Nephron progenitor cell (in vitro differentiated cells): ENCODE measurements at places on chromosomes 7 and 10.

GRCh38 chr10:24272374-24272773, 63.4 kb downstream of the KIAA1217 start:
- no peak for DNase-seq

- DNase-seq, result peak; percentile 37
Measured at GRCh38 chr10:114548662-114549061, 109.4 kb downstream of the ABLIM1 start.

GRCh38 chr10:129530581-129530980, 63.5 kb downstream of the MGMT start:
- no peak for DNase-seq

- DNase-seq, result no peak
Measured at GRCh38 chr10:30589441-30589840, 40.1 kb downstream of the LYZL2 start.

DNA sequence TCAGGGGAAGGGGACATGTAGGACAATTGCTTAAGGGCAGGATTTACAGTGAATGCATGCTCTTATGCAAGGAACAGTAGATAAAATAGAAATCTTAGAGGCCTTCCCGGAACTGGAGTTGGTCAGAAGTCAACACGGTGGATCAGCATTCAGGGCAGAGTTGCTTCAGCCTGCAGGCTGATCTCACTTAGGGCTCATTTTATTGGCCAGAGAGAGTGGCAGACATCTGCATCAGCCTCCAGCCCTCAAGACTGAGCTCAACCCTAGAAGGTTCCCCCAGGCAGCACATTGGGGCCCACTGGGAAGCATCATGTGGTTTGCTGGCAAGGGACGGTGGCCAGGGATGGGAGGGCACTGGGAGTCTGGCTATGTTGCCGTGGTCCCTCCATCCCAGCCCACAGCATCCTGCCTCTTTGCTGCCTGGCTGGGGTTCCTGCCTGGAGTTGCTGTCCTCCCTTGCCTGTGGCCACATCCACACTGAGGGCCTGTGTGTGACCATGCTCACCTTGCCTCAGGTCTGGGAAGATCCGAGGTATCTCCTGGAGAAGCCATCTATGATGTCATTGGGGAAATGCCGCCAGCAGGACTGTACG, 13.0 kb downstream of the SCART1 start:
- DNase-seq, result no peak

- DNase-seq, result no peak
Measured at GRCh38 chr10:131188494-131188893, 123.0 kb downstream of the TCERG1L start.

GRCh38 chr10:18364987-18365775, 225.0 kb downstream of the CACNB2 start:
- DNase-seq, result no peak

DNA sequence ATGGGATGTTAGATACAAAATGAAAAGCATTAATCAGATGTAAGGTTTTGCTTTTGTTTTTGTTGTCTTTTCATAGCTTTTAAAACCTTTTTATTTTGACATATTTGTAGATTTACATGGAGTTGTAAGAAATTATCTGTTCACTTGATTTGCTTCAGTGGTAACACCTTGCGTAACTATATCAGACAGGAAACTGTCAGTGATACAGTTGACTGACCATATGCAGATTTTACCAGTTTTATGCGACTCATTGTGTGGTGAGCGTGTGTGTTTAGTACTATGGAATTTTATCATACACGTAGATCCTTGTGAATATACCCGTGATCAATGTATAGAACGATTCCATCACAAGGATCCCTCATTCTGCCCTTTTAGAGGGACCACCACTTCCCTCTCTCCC, 701.4 kb downstream of the SUGCT start:
- DNase-seq, result no peak

DNA sequence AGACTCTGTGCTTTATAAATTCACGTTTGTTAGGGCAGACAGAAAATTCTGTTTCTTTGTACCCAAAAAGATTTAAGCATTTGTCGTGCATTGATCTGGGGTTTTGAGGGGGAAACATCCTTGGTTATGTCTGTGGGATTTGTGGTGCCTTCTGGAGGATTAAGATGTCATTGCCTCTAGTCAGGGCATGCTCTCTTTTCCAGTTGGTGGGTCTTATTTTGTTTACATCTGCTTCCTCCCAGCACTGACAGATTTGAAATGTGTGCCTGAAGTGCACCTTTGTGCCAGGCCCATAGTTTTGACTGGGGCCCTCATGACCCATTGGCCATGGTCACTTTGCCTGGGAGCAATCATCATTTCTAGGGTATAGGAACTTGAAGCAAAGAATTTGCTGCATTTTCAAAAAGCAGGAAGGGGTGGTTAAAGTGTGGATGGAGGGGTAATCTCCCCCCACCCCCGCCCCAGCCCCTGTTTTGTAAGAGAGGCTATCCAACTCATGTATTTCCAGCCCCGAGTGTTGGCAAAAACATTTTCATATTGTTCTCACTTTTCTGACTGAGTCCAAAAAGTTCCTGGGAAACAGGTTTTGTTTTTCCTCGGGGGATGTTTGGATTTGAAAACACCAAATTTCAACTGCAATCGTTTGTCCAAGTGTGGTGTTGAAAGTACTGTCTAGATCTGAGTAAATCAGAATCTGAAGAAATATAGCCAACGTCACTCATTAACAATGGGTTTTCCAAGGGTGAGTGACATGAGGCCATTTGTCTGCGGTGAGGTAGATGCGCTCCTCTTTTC, 388.2 kb upstream of the GALNT17 start:
- DNase-seq, result no peak

- DNase-seq, result no peak
Measured at GRCh38 chr7:21076574-21076973, 289.9 kb upstream of the SP8 start.

- no peak for DNase-seq
Measured at GRCh38 chr7:131100357-131101054, 227.2 kb upstream of the MKLN1 start.

- DNase-seq, result no peak
Measured at GRCh38 chr10:94213001-94213530, 149.7 kb downstream of the NOC3L start.

DNA sequence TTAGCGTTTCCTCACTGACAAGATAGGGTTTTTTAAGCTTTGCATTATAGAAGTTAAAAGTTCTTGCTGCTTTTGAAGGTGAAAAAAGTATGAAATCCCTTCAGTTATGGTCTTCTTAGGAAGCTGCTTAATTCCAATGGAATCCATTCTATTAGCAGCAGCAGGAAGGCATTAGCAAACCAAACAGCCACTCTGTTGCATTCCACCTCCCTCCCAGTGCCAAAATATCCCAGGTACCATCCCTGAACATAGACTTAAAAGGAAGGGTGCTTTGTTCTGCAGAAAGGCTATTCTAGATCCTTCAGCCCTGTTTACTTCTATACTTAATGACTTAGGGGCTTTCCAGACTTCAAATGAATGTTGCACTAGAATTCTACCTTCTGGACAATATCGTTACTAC, 23.8 kb downstream of the ENO4 start:
- no peak for DNase-seq

DNA sequence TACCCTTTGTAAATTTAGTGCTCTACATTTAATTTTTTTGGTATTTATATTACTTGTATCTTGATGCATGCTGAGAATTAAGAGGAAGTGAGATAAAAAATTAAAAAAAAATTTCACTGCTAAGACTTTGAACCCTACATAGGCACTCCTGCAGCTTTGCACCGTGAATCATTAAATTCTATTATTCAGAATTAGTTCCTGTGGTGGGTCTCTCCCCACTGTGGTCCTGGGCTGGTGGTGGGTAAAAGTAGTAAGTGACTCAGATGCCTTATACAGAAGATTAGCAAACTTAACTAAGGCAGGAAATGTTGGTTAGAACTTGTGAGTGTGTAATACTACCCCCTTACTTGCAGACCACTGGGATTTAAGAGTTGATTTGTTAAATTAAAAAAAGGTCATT, 72.6 kb downstream of the AP3M1 start:
- DNase-seq, result no peak

GRCh38 chr7:112292162-112292561, 85.7 kb downstream of the ZNF277 start:
- no peak for DNase-seq

DNA sequence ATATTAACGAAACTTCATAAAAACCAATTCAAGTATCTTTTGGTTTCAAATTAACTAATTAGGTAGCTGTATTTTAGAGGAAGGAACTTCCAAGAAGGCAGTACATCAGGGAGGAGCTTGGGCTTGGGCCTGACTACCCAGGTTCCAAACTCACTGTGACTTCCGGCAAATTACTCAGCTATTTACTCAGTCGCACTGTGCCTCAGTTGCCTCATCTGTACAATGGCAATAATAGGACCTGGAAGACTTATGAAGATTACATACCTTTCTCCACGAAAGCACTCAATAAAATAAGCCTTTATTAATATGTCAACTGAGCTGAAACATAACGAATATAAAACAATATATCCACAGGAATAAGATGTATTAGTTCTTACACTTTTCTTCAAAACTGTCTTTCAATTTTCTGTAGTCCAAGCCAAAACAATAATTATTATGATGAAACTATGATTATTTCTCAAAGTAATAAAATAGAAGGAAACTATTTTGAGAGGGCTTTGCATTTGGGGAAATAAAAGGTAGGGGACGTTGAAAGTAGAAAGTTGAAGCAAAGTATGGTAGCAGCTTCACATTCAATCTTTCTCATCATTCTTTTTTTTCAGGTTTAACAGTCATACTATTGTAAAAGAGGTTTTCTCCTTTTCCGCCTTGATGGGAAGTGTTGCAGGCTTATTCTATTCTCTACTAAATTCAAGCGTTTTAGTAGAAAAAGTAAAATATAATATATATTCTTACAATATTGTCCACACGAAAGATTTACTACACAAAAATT, 10.5 kb upstream of the EBLN1 start:
- no peak for DNase-seq

DNA sequence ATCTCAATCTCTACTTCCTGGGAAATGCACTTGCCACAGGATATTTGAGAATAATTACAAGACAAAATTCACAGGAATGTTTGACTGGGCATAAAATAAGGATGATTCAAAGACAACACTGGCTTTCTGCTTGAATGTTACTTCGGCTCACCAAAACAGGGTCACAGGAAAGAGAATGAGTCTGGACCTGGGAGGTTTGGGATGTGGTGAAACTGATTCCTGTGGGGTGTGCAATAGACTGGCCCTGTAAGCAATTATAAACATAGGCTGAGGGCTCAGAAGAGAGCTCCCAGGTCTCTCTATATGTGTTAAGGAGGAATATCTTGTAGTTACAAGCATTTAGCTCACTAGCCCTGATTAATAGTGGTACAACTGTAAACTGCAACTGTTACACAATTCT, 613.9 kb upstream of the CELF2 start:
- DNase-seq, result no peak

DNA sequence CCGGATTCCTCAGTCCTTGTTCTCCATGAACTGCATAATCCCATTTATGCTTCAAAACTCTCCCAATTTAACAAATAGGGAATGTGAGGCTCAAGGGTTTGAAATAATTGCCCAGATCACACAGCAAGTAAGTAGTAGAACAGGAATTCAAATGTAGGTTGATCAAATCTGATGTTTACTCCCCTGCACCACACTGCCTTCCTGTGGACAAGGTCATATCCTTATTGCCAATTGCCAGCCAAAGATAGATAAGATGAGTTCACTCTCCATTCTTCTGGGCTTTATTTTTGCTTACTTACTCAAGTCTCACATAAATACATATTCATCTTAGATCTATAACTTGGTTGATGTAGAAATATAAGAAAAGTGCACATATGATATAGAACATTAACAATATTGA, 435.2 kb upstream of the ETV1 start:
- DNase-seq, result no peak

GRCh38 chr7:47730142-47730541, 148.2 kb upstream of the TNS3 start:
- no peak for DNase-seq

GRCh38 chr7:82051601-82052000, 281.8 kb upstream of the HGF start:
- DNase-seq, result no peak

DNA sequence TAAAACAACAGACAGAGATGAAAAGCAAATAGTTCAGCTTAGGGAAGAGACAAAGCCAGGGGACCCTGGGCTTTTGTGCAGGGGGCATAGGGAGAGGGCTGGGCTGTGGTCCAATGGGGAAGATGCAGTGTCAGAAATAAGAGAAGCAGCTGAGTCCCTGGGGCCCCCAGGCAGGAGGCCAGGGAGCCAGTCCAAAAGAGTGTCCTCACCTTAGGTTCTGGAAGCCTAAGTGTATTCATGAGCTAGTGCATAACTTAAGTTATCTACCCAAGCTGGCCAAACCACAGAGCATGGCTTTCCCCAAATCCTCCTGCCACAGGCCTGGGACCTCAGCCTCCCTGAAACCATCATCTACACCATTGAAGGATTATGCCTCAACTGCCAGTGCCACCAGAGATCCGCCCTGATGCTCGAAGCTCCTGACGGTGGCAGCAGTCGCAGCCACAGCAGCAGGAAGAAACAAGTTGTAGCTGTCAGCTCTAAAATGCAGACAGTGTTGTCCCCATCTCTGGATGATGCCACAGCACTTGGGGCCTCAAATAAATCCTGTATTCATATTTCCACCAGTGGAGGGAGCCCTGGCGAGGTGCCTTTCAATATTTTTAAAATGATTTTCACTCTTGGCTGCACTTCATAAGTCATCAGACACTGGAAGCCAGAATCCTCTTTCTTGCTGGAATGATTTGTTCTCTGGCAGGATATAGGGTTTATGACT, 574.6 kb downstream of the GRID1 start:
- no peak for DNase-seq

GRCh38 chr10:125201108-125201524, 40.8 kb upstream of the CTBP2 start:
- no peak for DNase-seq

- no peak for DNase-seq
Measured at GRCh38 chr7:18724318-18724717, 228.8 kb downstream of the HDAC9 start.

- no peak for DNase-seq
Measured at GRCh38 chr10:66642217-66642616, 283.6 kb upstream of the LRRTM3 start.

GRCh38 chr7:47335557-47336471, 246.1 kb downstream of the TNS3 start:
- no peak for DNase-seq

- no peak for DNase-seq
Measured at GRCh38 chr7:117066668-117067067, 113.4 kb downstream of the ST7 start.

- DNase-seq, result peak; percentile 22
Measured at GRCh38 chr10:105691811-105692210, 1050.7 kb downstream of the SORCS3 start.

DNA sequence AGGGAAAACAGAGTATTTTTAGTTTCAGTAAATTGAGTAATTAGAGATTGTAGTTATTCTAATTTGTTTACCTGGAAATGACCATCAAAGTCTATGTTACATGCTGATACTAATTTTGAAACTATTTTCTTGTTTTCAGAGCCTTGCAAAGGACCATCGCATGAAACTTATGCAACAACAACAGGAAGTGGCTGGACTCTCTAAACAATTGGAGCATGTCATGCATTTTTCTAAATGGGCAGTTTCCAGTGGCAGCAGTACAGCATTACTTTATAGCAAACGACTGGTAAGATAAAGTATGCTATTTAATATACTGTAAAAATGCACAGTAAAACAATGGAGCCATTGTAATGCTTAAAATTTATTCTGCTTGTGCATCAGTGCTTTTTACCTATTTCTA, 78.5 kb downstream of the TRIM24 start:
- DNase-seq, result no peak

- no peak for DNase-seq
Measured at GRCh38 chr7:80128918-80129317, 5.7 kb upstream of the GNAI1 start.

- no peak for DNase-seq
Measured at GRCh38 chr7:23246555-23246954, at the start of gene GPNMB. TSS of gene GPNMB (plus strand) at chr7:23246775. CDS start at chr7:23246858, 83 bp downstream.
